A549 treated with GW870086 at 1 μM for 4 hours (cell line): ENCODE measurements at places on chromosomes 6 and 20. TPM values are rescaled to one million over a fixed set of nuclear protein-coding genes. Genes with fewer than 3 reads are reported as not detected.

BANF2 gene
- total RNA-seq: not detected in 5 replicates

CALHM4 gene
- not detected in 5 replicates for total RNA-seq

THEMIS gene
- not detected in 5 replicates for total RNA-seq

NMBR gene
- total RNA-seq: not detected in 5 replicates
